ENCODE measurements at places on chromosomes 6 and 20. TPM values are rescaled to one million over a fixed set of nuclear protein-coding genes. Genes with fewer than 3 reads are reported as not detected.
A peak's percentile ranks its signal among the peaks of the same experiment; 100 is the strongest.

HLA-A gene
- 421 TPM for total RNA-seq

FLOT1 gene
- 107 TPM for total RNA-seq

PROKR2 gene
- total RNA-seq, result not detected

CASS4 gene
- 3.5 TPM for total RNA-seq

GDAP1L1 gene
- not detected for total RNA-seq

NCOA7 gene
- 21.6 TPM for total RNA-seq

TAP1 gene
- total RNA-seq, result 122 TPM

PPP1R16B gene
- total RNA-seq, result not detected

DDX39B gene
- total RNA-seq, result 463 TPM

HCK gene
- not detected for total RNA-seq

DNA sequence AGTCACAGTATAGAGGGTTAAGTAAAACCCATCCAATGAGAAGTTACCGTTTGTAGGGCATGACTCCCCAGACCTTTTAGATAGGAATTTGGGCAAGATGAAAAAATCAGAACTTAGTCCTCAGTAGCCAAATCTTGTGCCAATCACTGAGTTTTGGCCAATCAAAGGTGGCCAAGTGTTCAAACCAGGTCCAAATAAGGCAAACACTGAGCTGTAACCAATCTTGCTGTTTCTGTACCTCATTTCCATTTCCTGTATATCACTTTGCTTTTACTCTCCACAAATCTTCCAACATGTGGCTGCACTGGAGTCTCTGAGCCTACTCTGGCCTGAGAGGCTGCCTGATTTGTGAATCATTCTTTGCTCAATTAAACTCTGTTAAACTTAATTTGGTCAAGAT, 81.8 kb upstream of the GPR6 start:
- peak; percentile 2 for DNase-seq

GRCh38 chr20:20782231-20782630, 69.8 kb upstream of the RALGAPA2 start:
- DNase-seq, result no peak

DNA sequence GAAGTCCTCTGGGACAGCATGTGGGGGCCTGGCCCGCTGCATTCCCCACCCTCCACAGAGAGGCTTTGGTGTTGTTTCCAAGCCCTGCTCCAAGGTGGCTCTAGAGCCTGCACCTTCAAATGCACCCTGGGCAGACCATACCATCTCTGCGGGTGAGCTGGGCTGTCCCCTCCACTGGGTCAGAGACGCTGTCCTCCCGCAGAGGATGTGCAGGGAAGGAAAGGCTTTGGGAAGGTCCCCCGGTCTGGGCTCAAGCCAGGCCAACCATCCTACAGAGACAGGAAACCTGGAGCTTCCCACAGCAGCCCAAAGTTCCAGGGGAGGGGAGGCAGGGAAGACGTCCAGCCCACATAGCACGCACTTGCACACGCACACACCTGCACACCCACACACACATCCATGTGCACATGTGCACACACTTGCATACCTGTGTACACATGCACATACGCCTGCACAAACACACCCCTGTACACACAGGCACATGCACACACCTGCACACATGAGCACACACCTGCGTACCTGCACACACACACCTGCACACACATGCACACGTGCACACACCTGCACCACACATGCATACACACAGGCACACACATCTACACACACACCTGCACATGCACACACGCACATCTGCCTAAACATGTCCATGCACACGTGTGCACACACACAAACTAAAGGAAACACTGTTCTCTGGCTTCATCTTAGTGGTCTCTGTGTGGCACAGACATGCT, 155.4 kb downstream of the ERMARD start:
- DNase-seq, result no peak

- peak; percentile 36 for DNase-seq
Measured at GRCh38 chr6:165181951-165182414, 127.4 kb downstream of the C6orf118 start.

DNA sequence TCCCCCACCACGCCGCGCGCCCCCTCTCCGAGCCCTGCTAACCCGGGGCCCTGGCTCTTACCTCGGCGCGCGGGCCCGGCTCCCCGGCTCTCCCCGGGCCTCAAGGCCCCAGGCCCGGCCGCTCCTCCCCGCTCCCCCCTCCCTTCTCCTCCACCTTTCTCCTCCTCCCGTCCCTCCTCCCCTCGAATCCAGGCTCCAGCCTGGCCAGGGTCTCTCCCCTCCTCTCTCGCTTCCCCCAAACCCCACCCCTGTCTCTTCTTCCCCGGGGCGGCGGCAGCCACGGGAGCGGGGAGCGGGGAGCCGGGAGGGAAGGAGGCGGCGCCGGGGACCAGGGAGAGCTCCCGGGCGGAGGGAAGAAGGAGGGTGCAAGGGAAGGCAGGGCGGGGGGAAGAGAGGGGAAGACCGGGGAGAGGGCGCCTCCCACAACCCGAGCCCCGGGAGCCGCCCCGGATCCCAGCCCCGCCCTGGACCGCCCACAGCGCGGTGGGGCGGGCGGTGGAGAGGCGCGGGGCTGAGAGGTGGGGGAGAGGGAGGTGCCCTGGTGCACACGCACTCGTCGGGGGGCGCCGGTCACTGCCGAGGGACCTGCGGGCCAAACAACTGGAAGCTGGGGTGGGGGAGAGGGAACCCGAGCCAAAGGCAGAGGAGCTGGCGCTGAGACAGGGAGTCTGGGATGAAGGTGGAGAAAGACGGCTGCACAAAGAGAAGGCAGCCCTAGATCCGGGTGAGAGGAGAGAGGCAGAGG, at the start of gene GABBR1:
Gene GABBR1 (minus strand): TSS at position 395 of the 745 bp plus-strand sequence. CDS start 798 bp downstream, outside the sequence.
- DNase-seq, result peak; percentile 89

DNA sequence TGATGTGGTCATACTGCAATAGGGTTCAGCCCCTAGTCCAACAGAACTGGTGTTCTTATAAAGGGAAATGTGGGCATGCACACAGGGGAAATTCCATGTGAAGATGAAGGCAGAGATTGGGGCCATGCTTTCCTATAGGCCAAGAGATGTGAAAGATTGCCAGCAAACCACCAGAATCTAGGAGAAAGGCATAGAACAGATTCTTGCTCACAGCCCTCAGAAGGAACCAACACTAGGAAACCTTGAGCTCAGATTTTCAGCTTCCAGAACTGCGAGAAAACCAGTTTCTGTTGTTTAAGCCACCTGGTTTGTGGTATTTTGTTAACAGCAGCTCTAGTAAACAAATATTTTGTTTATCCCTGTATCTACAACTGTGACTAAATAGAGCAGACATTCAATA, 197.6 kb upstream of the CITED2 start:
- DNase-seq, result no peak

- DNase-seq, result no peak
Measured at GRCh38 chr6:54516321-54516720, 208.1 kb downstream of the TINAG start.

DNA sequence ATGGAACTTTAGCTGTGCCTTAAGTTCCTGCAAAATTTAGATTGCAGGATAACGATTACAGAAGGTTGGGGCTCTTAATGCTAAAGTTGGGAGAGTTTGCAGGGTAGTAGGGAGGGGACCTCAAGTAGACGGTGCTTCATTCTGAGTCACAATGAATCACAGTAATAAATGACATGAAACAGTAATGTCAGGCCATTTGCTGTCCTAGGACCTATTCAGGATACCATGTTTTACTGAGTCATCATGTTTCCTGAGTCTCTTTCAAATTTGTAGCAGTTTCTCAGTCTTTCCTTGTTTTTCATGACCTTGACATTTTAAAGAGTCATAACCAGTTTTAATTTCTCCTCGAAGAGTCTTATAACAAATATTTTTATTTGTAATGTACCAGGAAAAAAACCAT, 406.9 kb upstream of the MAP3K7 start:
- no peak for DNase-seq

DNA sequence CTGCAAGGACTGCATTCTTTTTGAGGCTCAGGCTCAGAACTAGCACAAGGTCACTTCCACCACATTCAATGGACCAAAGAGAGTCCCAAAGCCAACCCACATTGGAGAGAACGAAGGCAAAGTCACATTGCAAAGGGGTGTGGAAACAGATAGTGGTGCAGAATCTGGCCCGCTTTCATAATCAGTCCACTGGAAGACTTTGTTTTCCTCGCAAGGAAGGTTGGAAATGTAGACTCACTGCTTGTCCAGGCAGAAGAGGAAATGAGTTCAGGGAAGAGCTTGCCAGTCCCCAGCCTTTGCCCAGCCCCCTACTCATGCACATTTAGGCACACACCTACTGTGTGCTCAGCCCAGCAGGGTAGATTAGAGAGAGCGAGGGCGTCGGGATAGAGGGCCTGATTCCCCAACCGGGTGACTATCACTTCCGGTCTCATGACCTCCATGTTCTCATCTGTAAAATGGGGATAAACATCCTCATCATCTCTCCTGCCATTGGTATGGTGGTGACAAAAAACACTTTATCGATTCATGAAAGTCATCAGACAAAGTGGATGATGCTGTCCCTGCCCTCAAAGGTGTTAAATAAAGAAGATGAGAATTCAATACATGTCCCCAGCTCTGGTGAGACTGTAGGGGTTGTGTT, 24.3 kb upstream of the CCN5 start:
- DNase-seq, result no peak

- DNase-seq, result no peak
Measured at GRCh38 chr20:62728028-62728780, 19.6 kb downstream of the NTSR1 start.

GRCh38 chr20:61385731-61386130, 133.7 kb downstream of the CDH4 start:
- DNase-seq, result no peak

DNA sequence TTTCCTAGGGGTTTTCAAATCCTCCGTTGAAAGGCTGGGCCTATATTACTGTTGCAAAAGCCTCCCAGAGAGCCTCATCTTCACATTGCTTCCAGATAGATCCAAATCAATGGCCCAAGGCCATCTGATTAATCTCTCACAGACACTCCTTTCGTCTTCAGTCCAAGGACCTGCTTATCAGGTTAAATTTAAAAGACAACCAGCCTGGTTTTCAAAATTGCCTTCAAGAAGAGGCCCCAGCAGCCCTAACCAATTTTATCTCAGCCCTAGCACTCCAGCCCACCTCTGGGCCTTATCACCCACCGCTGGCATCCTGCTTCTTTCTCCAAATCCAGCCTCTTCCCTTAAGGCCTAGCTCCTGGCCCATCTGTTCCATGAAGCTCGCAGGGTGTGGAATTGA, 15.5 kb upstream of the CCND3 start:
- no peak for DNase-seq

- peak; percentile 90 for DNase-seq
Measured at GRCh38 chr6:148530394-148530953, 187.8 kb downstream of the SASH1 start.

DNA sequence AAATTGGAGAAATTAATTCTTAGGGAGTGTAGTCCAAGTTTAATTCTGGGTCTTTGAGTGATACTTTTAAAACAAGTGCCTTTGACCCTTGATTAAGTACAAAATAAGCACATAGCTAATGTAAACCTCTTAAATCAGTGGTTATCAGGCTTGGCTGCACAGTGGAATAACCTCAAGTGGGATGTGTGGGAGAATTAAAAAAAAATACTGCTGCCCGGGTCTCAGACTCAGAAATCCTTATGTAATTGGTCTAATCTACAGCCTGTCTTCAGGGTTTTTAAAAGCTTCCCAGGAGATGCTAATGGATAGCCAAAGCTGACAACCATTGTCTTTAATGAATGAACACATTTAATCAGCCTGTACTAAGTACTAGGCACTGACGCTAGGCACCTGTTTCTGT, 28.5 kb upstream of the TMEM14A start:
- no peak for DNase-seq

GRCh38 chr6:154301086-154301625, 55.4 kb downstream of the IPCEF1 start:
- DNase-seq, result peak; percentile 64

GRCh38 chr6:13941902-13942301, 17.1 kb downstream of the RNF182 start:
- DNase-seq, result no peak

- DNase-seq, result no peak
Measured at GRCh38 chr6:48178700-48179099, 67.7 kb upstream of the PTCHD4 start.

DNA sequence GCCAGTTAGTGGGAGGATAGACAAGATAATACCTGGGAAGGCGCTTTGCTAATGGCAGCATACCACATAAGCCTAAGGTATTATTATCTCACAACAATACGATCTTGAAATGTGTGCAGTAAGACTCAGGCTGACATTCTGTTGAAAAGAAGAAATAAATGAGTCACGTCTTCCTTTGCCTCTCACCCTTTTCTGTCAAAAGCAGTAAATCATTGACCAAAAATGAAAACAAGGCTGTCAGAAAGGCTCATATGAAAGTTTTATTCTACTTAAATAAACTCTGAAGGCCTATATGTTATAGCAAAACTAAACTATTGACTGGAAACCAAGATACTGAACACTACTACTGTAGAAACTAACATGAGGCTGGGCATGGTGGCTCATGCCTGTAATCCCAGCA, 43.1 kb upstream of the IL20RA start:
- peak; percentile 25 for DNase-seq

- no peak for DNase-seq
Measured at GRCh38 chr6:18496462-18496861, 109.3 kb downstream of the RNF144B start.

DNA sequence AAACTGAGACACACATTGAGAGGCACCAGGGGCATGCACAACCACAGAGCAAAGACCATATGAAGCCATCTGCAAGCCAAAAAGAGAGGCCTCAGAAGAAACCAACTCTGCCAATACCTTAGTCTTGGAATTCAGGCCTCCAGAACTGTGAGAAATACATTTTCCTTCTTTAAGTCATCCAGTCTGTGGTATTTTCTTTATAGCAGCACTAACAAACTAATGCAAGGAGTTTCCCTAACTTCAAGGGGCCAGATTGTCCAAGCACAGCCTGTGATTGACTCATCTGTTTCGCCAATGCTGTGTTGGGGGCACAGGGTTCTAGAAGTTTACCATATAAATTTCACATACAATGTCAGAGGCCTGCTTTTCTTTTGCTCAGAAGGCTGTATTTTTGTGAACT, 364.6 kb downstream of the GJA1 start:
- DNase-seq, result no peak

DNA sequence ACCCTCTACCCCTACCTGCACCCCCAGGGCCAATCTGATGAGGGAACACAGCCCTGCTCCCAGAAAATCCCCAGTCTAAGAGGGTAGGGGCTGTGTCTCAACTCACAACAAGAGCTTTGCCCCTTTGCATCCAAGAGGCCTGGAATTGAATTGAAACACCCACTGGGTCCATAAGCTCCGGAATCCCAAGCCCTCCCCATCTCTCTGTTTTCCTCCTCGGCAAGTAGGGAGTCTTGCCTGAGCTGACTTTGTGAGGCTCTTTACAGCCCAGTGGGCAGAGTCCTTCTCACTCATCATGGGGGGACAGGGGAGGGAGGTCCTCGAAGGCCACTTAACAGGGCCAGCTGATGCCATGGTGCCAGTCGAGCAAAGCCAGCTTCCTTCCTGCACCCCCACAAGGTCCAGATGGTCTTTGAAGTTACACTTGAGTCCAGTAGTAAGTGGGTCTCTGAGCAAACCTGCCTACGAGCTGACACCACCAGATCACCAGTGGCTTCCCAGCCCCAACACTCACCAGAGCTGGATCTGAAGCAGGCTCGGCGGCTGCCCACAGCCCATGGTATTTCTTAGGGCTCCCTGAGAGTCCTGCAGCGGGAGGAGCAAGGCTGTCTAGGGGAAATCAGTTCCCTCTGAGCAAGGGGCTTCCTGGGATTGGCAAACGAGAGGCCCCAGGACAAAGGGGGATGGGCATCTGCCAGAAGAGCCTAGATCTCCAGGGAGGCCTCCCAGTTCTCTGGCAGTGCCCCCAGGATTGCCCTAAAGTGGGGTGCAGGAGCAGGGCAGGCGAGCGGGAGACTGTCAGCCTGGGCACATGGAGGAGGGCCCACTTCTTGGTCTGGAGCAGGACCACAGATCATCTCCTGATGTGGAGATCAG, 144.5 kb downstream of the VEGFA start:
- no peak for DNase-seq
